Activated CD4-positive, alpha-beta T cell treated with anti-CD3 and anti-CD28 coated beads for 4 hours (primary cell): ENCODE measurements at places on chromosomes 2 and 18.

GRCh38 chr2:144703852-144704708 lies 184.2 kb upstream of the ZEB2 start:
- no peak for DNase-seq

GRCh38 chr2:10963155-10963554 lies 51.4 kb downstream of the KCNF1 start:
- no peak for DNase-seq

- DNase-seq, result no peak
Measured at GRCh38 chr2:67256892-67257291, 140.2 kb upstream of the ETAA1 start.

DNA sequence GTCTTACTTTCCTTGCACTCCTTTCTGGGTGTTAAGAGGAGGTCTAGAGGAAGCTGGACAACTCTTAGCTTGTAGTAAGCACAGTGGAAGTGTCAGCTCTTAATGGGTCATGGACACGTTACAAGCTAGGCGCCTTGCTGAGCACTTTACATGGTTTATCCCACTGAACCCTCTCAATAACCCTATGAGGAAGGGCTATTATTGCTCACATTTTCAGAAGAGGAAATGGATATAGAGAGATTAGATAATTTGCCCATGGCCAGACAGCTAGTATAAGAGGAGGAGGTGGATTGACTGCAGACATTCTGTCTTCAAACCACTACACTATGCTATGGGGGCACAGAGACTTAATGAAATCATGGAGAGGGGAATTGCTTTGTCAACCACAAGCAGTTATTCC lies 8.3 kb upstream of the IL1RN start:
- DNase-seq, result no peak

DNA sequence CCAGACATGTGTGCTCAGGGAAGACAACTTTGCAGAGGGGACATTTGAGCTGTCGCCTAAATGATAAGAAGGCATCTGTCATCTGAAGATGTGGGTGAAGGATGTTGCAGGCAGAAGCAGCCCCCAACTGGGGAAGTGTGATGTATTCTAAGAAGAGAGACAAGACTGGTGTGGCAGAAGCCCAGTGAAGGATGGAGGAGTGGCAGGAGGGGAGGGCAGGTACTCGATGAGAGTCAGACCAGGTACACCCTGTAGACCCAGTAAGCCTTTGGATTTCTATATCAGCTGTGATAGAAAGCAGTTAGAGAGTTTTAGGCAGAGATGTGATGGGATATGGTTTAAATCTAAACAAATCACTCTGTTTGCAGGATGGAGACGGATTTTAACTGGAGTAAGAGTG lies 19.2 kb downstream of the SLC14A2 start:
- DNase-seq, result no peak

GRCh38 chr2:162233197-162233596 lies 10.0 kb downstream of the FAP start:
- DNase-seq, result no peak

GRCh38 chr2:159164457-159164911 lies 122.0 kb downstream of the WDSUB1 start:
- DNase-seq, result no peak

DNA sequence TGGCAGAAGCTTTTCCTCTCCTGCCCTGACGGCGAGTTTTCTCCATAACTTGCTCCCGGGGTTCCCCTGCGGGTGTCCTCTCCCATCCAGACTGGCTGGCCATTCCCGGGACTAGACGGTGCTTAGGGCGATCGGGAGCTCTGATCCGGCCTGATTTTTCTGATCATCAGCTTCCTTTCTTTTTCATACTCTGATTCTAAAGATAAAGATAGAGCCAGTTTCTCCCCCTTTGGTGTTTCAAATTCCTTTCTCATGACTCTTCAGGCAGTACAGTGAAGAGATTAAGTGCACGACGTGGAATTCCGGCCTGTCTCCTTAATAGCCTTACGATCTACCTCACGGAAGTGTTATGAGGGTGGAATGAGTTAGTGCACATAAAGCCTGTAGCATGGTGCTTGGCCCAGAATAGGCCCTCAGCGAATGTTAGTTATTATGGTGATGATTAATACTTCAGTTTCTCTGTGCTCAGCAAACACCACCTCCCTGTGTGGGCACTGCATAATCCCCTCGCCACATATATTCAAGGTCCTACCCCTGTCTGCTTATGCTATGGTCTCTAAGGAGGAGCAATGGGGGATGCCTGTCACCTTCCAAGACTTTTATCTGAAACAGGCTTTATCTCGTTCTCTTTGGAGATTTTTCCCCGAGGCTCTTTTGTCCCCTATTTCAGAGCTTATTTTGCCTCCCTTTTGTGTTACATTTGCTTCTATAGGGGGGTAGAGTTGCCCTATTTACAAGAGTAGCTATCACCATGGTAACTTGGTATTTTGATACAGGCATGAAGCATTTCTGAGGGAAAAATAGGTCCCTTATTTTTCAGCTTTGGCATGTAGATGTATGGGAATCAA lies 254.8 kb downstream of the CDH2 start:
- no peak for DNase-seq

GRCh38 chr2:185979546-185980071 lies 241.0 kb downstream of the FSIP2 start:
- no peak for DNase-seq

DNA sequence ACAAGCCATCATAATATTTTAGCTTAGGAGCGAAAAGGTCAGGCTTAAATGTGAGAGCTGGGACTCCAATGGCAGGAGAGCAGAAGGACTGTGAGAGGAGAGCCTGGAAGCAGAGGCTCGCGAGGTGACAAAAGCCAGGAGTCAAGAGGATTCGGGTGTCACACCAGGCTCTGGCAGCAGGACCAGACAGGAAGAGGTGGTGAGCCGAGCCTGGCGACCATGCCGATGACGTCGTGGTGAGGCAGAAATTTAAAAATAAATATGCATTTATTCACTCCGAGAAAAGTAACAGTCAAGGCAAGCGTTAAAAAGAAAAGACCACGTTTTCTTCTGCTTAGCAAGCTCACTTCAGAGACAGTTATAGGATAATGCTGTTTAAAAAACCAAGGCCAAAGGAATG lies 31.3 kb upstream of the ZNF236 start:
- no peak for DNase-seq

- DNase-seq, result peak; percentile 32
Measured at GRCh38 chr2:161946489-161947107, 127.4 kb downstream of the DPP4 start.

GRCh38 chr18:7671105-7671504 lies 104.0 kb downstream of the PTPRM start:
- no peak for DNase-seq
